Left colon (tissue), 2 donors: ENCODE measurements at places on chromosomes 7 and 10.

DNA sequence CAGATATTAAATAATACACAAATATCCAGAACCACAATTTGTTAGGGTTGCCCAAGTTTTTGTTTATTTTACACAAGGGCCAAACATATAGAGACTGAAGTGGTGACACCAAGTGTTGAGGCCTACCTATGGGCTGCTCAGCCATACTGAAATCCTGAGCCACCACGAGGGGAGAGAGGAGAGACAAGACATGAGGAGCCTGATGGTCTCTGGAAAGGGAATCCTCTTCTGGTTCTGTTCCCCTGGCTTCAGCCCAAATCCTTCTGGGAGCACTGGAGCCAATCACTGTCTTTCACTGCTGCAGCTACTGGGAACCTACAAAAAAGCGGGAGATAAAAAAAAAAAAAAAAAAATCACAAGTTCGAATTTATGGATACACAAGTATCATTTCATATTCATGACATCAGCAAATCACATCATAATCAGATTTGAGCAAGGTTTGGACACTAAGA lies 1.9 kb downstream of the SKIDA1 start:
- DNase-seq = no peak

- DNase-seq = no peak
Measured at GRCh38 chr7:36506820-36507219, 117.2 kb downstream of the ANLN start.

- peak; percentile 88 for DNase-seq
Measured at GRCh38 chr10:69451784-69452251, 553 bp downstream of the TSPAN15 start.

DNA sequence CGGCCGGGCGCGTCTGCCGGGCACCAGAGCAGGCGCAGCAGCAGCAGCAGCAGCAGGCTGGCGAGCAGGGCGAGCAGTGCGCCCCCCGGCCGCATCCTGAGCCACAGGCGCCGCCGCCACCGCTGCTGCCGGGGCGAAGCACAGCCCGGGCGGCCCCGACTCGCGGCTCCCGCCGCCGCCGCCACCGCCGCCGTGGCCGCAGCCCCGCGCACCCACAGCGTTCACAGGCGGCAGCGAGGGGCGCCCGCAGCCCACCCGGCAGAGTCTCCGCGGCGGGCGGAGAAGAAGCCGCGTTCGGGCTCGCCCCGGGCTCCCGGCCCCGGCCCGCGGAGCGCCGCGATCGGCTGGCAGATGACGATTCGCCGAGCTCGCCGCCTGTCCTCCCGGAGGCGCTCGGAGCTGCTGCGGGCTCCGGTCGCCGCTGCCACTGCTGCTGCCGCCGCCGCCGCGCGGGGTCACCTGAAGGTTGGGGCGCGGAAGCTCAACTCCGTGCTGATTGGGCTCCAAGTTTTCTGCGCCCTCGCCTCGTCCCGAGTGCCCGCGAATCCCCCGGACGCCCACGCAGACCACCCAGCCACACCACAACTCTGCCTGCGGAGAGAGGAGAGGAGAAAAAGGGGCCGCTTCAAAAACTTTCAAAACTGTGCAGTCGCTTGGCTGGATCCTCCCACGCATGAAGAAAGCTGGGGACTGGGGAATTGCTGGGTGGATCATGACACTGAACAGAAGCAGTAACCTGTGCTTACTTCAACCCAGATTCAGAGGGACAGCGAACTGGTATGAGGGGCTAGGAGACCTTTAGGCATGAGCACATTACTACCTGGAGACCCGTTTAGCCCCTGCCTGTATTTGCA lies at the start of gene ST8SIA6:
Gene ST8SIA6, minus strand, starts transcription at position 435 of the 854 bp plus-strand sequence. Its CDS starts 340 bp downstream, at position 95.
- DNase-seq = peak; percentile 37

GRCh38 chr7:137399827-137400823 lies 56.6 kb upstream of the PTN start:
- DNase-seq = no peak

DNA sequence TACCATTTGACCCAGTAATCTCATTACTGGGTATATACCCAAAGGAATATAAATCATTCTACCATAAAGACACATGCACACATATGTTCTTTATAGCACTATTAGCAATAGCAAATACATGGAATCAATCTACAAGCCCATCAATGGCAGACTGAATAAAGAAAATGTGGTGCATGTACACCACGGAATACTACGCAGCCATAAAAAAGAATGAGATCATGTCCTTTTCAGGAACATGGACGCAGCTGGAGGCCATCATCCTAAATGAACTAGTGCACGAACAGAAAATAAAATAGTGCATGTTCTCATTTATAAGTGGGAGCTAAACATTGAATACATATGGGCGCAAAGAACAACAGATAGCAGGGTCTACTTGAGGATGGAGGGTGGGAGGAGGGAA lies 26.6 kb downstream of the NRP1 start:
- DNase-seq = no peak

GRCh38 chr7:1856888-1857441 lies 186.9 kb downstream of the ELFN1 start:
- no peak for DNase-seq

- DNase-seq = no peak
Measured at GRCh38 chr7:38929460-38930171, 20.6 kb upstream of the VPS41 start.

DNA sequence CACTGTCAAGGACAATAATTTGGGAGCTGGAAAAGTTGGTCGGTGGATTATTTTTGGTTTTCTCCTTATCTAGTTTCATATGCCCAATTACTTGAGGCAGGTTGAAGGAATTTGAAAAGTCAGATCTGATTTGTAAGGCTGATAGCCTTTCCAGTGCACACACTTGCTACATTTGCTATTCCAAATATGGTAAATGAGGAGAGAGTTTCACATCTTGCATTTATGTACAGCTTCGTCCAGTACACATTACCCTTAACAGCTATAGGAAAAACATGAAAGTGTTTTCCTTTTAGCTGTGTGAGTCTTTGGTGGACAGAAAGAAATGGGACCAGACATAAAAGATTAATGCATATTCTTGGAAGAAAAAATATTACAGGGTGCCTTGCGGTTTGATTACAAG lies 201.8 kb downstream of the CELF2 start:
- no peak for DNase-seq

GRCh38 chr10:131094527-131095312 lies 216.8 kb downstream of the TCERG1L start:
- DNase-seq = no peak

GRCh38 chr7:43648473-43649406 lies 65.8 kb downstream of the STK17A start:
- peak; percentile 55 for DNase-seq

DNA sequence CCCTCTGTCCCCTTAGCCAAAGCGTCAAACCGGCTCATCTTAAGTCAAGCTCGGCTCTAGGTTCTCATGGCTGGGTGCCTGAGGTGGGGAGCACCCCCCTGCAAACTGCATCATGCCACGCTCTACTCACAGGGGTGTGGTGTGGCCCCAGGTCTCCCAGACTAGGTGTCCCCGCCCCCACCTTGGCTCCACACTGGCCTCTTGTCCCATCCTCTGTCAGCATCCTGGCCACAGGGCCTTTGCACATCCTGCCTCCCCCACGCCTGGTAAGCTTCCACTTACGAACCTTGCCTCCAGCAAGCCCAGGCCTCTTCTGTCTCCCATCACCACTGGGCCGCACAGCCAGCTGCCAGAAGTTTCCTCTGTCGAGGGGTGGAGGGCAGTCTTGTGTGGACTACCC lies 20.2 kb upstream of the GRIFIN start:
- DNase-seq = no peak

DNA sequence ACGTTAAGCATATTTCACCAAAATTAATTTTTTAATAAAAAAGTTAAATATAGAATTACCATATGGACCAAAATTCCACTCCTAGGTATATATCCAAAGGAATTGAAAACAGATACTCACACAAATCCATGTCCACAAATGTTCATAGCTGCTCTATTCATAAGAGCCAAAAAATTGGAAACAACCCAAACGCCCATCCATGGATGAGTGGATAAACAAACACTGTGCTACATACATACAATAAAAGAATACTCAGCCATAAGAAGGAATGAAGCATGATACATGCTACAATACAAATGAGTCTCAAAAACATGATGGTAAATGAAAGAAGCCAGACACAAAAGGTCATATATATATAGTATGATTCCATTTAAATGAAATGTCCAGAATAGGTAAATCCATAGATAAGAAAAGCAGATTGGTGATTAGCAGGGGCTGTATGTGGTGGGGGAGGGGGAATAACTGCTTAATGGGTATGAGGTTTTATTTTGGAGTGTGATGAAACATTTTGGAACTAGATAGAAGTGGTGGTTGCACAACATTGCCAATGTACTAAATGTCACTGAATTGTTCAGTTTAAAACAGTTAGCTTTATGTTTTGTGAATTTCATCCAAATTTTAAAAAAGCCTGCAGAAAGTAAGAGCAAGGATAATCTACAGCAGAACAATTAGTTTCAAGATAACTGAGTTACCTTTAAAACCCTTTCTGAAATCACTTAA lies 101.2 kb upstream of the EFCAB10 start:
- DNase-seq = no peak

GRCh38 chr10:3887885-3888476 lies 103.0 kb upstream of the KLF6 start:
- no peak for DNase-seq

GRCh38 chr10:114635101-114635500 lies 23.0 kb downstream of the ABLIM1 start:
- no peak for DNase-seq

DNA sequence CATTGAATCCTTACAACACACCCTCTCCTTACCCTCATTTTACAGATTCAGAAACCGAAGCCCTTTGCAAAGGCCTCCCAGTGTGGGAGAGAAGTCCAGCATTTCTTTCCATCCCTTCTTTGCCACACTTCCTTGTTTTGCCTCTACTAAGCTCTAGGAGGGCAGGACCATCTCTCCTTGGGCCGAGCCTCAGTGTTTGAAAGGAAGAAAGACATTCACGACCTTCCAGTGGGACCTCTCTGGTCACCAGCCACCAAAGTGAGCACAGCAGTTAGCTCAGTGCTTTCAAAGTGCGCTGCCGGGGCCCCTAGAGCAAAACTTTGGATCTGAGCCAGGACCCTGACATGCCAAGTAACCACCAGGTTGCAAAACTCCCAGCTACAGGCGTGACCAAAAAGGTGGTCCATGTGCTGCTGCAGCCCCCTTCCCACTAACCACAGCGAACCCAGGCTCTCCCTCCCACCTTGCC lies 12.4 kb downstream of the CTBP2 start:
- DNase-seq = no peak

- peak; percentile 63 for DNase-seq
Measured at GRCh38 chr10:47346581-47347302, 1.4 kb upstream of the RBP3 start.

DNA sequence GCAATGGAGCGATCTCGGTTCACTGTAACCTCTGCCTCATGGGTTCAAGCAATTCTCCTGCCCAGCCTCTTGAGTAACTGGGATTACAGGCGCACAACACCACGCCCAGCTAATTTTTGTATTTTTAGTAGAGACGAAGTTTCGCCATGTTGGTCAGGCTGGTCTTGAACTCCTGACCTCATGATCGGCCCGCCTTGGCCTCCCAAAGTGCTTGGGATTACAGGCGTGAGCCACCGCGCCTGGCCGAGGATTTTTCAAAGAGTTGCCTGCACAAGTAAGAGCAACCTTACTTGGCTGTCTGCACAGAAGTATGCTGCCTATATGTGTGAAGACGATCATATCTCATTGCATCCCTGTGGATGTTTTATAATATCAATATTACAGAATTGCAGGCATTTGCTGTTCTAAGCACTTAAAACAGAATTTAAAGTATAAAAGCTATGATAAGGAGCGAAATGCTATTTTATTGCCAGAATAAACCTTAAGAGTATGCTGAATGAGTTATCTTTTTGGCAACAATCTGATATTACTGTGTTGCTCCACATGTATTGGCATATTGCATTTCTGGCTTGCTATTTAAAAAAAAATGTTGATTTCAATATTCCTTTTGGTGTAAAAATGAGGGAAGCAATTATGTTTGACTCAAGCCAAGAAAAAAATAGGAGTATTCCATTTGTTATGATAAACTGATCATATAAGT lies 379.4 kb upstream of the SEMA3D start:
- no peak for DNase-seq

DNA sequence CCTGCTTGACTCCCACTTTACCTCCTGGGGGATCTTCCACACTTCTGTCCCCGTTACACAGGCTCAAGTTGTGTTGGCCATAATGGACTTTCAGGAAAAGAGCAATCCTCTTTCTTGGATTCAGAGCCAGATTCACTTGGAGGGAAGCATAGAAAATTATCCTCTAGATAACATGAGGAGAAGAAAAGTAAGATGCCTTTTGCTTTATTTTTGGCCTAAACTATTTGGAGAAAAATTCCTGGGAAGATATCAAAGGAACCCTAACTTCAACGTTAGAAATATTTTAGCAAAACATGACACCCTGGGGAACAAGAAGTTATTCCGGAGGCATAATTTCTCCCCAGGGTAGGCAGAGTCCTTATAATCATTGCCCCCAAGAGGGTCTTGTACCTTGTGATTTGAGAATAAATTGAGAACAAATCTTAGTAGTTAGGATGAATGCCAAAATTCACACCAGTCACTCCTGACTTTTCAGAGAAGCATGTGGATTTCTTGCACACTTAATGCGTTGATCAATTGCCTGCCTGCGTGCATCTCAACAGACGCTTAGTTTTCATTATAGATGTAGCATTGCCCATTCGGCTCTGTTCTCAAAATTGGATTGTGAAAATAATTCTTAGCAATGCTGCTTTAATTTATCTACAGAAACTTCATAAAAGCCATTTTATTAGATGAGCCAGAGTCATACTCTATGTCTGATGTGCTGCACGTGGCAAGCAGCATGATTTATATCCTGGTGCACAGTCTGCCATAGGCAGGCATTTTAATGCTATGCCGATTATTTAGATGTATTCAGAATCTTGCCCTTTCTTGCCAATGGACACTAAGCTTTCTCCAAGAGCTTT lies 224.4 kb downstream of the C7orf25 start:
- DNase-seq = no peak

GRCh38 chr10:101566333-101567164 lies 21.5 kb downstream of the POLL start:
- DNase-seq = no peak

DNA sequence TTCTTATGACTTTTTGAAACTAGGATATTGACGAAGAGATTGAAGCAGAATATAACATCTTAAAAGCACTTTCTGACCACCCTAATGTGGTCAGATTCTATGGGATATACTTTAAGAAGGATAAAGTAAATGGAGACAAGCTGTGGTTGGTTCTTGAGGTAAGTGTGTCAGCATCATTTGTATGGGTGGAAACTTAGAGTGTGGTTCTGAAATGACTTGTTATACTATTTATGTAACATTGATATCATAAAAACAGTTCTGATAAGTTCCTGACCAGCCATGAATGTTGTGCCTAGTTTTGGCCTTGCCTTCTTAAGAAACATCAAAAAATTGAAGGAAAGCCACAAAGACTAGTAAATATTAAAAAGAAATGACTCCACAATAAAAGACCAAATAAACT lies 20.8 kb downstream of the MYO3A start:
- no peak for DNase-seq
